ENCODE measurements at places on chromosomes 5 and 9.

GRCh38 chr5:26889815-26890214 is 148.6 kb downstream of the CDH9 start:
- DNase-seq = no peak

GRCh38 chr9:109372246-109372645 is 51.4 kb upstream of the EPB41L4B start:
- no peak for DNase-seq

- no peak for DNase-seq
Observed at GRCh38 chr5:78824831-78825281, 160.3 kb downstream of the ARSB start.

DNA sequence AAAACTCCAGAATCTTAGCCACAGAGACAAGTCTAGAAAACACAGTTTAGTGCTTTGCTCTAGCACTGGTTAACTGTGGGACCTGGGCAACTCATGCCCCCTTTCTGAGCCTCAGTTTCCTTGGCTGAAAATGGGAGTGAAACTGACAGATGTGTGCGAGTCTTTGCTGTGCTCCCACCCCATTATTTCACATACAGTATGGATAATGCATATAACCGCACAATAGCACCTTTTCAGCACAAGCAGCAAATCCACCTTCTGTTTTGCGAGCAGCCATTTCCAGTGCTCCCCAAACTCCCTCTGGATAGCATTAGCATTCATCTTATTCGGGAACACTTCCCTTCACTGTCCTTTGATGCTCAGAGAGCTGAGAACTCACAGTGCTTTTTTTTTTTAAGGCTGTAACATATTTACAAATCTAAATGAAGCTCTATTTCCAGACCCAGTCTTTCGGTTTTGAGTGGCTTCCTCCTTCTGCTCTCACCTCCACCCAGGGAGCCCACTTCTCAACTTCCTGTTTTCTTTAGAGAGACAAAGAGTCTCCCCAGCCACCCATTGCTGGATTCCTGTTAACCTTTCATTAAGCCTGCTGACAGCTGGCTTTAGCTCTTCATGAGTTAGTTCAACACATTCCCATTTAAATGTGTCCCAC is 49.2 kb downstream of the TIMD4 start:
- no peak for DNase-seq

- no peak for DNase-seq
Observed at GRCh38 chr9:95047452-95048224, 269.9 kb downstream of the FANCC start.

DNA sequence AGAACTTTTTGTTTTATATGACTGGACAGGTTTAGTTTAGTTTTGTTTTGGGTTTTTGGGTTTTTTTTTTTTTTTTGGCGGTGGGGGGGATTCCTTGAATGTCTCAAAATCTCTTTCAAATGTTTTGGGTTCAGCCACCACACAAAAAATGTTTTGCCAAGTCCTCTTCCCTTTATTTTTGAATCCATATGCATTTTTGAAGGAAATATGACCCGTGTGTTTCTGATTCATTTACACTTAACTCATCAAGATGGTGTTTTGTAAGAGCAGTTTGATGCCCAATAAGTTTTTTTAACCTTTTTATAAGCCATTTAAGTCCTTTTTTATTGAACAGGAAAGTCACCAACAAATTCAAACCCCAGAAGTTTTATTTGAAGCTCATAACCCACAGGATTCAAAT is 209.8 kb downstream of the CWC27 start:
- no peak for DNase-seq

DNA sequence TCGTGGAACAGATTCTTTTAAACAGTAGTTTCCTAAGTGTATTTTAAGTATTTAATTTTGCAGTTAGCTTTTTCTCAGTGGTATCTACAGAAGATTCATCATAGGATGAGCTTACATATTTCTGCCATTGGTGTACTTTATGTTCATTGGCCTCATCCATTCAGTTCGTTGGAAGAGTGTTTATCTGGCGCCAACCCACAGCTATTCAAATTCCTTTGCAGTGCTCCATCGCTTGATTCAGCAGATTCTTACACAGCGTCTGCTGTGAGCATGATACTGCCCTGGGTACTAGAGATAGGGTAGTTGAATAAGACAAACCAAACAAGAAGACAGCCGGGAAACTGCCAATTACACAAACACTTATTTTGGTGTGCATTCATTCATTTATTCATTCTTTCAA is 55.1 kb downstream of the NUP214 start:
- DNase-seq = no peak

DNA sequence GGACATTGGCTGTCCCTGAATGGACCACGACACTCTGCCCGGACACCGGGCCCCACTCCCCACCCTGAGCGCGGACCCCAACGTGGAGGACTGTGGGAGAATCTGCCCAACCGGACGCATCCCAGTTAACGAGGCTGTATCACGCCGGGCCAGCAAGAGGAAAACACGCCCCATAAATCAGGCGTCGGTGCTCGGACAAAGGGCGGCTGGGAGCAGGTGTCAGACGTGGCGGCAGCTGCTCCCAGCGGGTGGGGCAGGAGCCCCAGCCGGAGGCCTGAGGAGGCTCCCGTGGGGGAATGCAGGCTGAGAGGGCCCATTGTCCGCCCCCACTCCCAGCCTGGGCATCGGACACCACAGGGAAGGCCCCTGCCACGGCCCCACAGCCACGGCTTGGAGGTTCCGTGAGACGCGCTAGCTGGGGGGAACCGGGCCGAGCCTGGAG is 19.2 kb downstream of the NOTCH1 start:
- no peak for DNase-seq

DNA sequence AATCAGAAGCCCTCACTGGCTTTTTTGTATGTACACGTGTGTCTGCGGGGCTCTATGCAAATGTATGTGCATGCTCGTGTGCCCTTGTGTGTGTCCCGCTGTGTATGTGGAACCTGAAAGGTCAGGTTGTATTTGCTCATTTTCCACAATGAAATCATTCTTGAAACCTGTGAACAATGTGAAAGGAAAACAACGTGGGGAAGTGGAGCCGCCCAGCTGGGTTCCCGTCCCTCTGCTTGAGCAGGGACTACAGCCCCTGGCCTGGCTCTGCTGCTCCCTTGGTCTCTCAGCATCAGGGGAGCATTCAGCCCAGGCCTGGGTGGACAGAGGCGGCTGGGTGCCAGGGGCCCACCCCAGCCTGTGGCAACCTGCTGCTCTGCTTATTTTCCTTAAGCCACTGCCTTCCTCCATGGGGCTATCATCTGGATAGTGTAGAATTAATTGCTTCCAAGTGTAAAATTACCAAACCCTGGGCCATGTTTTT is 3.0 kb downstream of the ECSCR start:
- no peak for DNase-seq

DNA sequence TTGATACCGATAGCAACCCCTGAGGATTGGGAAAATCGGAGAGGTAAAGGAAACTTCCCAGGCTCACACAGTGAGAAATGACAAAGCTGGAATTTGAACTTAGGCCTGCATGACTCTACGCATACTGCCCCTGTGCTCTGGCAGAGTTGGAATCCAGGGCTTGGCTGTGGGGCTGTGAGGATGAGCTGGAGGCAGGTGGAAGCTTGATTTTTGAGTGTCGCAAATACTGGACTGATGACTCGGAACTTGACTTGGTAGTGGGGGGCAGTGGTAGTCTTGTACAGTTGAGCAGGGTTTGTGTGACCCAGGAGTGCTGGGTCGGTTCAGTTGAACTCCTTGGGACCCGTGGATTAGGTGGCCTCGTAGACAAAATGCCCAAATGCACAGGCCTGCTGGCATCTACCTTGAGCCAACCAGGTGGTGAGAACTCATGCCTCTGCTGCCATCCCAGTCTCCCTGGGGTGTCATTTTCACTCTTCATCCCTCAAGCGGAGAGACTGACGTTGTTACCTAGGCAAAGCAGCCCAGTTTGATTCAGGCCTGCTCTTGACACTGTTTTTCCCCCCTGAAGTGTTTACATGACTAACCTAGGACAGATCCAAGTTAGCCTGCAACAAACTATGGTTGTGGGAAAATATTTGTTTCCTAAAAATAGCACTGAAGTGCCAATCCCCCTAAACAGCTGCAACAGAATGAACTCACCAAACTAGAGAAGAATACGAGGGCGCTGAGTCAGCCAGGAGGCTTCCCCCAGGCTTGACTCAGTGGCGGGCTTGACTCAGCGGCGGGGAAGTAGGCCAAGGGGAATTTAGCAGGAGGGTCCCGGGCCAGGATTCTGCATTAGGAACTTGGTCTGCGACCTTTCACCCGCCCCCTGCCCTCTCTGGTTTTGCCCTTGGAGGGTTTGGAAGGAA is 45.7 kb upstream of the ORM1 start:
- DNase-seq = no peak

GRCh38 chr5:34039398-34040157 is 3.4 kb downstream of the C1QTNF3 start:
- no peak for DNase-seq

DNA sequence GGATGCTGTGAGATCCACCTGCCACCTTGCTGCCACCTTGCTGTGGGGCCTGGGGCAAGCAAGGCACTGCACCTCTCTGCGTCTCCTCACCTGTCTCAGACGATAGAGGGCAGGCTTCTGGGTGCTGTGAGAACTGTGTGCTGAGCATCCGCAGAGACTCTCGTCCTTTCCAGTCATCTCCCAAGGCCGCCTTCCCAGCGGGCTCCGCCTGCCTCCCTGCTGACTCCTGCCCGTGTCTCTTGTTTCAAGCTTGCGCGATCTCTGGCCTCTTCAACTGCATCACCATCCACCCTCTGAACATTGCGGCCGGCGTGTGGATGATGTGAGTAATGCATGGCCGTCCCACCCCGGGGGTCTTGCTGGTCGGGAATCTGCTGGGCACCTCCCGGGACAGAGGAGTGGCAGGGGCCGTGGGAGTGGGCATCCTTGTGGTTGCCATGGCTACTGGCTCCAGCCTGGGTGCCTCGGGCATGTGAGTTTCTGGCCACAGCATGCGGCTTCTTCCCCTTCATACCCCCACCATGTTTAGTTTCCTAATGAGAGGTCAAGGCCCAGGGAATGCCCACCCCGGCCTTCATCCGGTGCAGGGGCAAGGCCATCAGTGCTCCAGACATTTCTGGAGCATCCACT is 3.6 kb downstream of the CACFD1 start:
- no peak for DNase-seq

DNA sequence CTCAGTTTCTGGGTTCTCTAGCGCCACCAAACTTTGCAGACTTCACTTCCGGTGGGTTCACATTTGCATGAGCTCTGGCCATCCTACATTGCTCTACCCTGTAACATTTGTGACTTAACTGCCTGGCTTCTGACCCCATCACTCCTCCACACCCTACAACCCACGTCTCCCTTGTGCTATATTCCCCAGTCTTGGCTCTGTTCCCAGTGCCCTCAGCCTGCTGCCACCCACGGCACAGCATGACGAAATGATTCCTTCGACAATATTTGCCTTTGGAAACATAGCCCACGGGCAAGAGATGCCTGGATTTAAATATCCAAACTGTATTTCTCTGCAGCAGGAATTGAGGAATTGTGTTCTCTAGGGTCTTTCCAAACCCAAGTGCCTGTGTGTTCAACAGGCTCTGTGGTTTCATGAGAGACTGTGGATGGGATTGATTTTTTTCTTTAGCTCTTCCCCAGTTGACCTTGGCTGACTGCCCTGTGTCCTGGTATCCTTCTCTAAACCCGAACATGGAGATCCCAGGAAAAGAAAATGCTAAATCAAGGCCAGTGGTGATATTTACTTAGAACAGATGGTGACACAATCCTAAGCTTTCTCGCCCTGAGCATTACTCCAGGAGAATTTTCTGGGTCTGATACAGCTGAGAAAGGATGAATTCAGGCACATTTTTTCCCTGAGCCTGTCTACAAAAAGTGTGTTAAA is 44.4 kb upstream of the GRIA1 start:
- DNase-seq = no peak

DNA sequence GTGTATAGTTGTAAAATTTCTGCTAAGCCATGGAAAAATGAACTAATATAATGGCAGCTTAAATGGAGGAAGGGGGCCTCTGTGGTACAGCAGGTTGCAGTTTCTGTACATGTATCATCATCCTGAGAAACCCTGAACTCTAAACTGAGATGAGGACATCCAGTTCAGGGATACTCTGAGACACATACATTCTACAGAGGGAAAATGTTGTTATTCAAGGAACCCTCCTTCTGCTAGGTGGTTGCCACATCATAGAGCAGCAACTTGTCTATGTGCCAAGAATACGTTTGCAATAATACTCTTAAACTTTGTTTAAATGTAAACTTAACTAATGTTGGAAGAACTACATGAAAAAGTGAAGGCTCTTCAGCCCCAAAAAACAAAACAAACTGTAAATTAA is 1310.8 kb upstream of the WWC1 start:
- no peak for DNase-seq

- DNase-seq = no peak
Observed at GRCh38 chr9:134271338-134272301, 54.6 kb upstream of the RXRA start.

DNA sequence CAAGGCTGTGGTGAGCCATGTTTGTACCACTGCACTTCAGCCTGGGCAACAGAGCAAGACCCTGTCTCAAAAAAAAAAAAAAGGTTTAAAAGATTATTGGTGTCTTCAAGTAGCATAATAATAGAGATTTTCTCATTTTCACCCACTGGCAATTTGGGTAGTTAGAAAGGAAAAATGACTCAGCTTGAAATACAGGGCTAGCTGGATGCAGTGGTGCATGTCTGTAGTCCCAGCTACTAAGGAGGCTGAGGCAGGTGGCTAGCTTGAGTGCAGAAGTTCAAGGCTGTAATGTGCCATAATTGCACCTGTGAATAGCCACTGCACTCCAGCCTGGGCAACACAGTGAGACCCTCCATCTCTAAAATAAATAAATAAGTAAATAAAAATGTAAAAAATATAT is 111.1 kb downstream of the ARRDC3 start:
- DNase-seq = no peak

DNA sequence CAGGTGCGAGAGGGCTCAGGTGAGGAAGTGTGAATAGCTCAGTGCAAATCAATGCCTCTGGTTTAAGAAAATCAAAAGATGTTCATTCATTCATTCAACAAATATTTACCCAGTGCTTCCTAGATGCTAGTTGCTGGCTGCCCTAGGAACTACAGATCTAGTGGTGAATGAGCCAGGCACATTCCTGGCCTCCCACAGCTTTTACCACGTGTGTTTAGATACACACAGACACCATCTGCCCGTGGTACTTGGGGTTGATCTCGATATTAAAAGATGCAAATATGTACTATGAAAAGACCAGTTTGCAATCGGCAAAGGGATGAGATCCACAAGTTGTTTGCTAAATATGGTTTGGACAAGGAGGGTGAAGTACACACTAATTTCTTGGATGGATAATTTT is 78.2 kb downstream of the GTF3C4 start:
- DNase-seq = no peak

GRCh38 chr5:121628783-121629182 is 222.9 kb upstream of the FTMT start:
- DNase-seq = no peak

GRCh38 chr9:120351106-120351505 is 228.9 kb downstream of the CDK5RAP2 start:
- DNase-seq = no peak

All from stimulated activated naive CD8-positive, alpha-beta T cell treated with anti-CD3 and anti-CD28 coated beads, Interleukin-15, amount 100 ng/mL, for 72 hours (primary cell).